CD4-positive, alpha-beta T cell treated with Interferon alpha-2 for 1 hour (primary cell): ENCODE measurements at places on chromosomes 1 and 21.

DNA sequence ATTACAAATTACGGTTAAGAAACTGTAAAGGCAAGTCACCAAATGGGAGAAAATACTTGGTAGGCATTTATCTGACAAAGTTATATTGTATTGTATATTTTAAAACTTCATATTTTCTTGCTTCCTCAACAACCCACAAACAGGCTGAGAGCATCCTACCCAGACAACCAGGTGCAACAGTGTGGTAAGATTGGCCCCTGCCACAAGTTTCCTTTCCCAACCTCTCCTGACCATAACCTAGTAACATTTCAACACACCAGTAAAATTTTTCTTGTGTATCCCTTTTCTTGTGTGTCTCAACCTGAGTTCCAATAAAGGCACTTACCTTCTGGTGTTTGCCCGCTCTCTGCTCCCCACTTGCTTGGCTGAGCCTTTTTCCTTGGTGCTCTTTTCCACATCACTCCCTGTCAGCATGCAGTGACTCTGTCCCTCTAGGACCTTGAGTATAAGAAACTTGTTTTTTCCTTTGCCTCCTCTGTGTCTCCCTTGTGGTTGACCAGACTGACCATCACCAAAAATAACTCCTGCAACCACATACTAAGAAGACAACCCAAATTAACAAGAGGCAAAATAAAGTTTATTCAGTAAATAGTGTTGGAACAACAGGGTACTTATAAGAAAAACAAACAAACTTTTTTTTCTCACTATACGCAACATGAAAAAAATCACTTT is 40.9 kb downstream of the FCRL3 start:
- DNase-seq: no peak

DNA sequence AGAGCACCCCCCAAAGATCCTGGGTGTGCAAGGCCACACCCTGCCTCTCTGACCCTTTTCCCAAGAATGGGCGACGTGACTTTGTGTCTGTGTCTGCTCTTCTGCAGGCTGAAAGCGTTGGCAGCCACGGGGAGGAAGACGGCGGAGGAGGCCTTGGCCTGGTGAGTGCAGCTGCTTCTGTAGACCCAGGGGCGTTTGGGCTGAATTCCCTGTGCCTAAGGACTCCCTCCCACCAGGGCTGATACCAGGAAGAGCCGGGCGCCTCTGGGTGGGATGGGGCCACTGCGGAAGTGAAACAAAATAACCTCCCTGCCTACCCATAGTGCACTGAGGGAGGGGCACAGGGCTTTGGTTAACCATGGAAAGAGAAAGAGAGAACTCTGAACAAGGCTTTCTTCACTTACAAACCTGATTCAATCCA is 2.5 kb downstream of the UBASH3A start:
- peak; percentile 70 for DNase-seq

GRCh38 chr1:231853588-231854207 is 227.1 kb downstream of the DISC1 start:
- DNase-seq: no peak

DNA sequence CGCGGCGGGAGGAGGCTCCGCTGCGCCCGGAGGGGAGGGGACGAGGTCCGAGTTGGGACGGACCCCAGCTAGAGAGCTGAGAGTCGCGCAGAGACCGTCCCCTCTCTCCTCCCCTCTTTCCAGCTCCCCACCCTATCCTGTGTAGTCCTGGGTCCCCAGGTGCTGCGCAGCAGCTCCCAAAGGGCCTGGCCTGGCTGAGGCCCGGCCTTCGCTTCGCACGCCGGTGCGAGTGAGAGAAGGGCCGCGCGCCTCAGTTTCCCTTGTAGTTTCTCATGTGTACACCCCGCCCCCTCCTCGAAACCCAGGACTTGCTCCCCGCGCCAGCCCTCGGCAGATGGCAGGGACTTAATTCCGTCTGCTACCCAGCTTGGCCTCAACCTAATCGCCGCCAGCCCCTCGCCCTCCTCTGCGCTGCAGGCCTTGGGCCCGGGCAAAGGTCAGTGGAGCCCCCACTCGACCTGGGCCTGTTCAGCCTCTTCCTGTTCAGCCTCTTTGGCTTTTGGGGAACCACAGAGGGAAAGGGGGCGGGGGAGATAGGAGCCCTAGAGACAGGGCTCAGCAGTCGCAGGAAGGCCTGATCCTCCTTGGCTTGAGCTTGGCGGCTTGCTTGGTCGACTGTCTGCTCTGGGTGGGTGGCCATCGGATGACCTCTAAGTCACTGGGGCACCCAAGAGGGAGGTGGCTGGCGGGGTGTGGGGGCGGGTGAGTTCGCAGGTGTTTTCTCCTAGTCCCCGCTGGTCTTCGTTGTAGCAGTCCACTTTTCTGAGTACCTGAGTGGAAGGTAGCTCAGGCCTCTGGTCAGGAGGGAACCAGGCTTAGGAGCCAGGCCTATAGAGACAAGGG is 1.0 kb downstream of the ZNF687 start:
- peak; percentile 30 for DNase-seq

DNA sequence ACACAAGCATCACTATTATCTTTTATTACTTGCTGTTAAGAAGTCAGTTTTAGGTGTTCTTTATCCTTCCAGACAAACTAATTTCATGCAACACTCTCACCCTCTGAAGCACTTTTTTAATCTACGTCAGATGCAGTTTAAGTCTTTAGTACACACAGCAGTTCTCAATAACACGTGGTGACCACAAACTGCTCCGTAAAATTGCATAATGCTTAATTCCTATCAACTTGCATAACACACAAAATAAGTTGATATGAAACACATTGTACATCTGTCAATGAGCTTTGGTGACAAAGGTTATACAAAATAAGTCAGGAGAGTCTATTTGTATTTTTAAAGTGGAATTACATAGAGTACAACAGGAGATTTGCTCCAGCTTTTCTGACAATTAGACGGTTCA is 140.9 kb upstream of the ETS2 start:
- DNase-seq: no peak

DNA sequence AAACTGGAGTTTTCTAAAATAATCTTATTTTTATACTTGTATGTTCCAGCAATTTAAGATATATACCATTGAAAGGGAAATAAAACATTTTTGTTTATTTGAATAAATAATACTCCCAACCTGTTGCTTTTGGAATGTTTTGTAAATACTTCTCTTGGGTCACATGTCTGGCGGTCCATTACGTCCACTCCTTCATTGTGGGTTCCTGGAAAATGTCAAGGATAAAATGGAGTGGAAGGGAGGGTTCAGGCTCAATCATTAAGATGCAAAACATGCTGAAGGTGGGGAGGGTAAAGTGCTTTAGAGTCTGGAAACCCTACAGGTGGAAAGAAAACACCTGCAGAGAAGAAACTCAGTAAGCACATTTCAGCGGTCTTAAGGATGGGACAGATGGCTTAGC is 34.2 kb upstream of the FAM3B start:
- DNase-seq: no peak

GRCh38 chr1:223341121-223341520 is 22.9 kb downstream of the SUSD4 start:
- no peak for DNase-seq

DNA sequence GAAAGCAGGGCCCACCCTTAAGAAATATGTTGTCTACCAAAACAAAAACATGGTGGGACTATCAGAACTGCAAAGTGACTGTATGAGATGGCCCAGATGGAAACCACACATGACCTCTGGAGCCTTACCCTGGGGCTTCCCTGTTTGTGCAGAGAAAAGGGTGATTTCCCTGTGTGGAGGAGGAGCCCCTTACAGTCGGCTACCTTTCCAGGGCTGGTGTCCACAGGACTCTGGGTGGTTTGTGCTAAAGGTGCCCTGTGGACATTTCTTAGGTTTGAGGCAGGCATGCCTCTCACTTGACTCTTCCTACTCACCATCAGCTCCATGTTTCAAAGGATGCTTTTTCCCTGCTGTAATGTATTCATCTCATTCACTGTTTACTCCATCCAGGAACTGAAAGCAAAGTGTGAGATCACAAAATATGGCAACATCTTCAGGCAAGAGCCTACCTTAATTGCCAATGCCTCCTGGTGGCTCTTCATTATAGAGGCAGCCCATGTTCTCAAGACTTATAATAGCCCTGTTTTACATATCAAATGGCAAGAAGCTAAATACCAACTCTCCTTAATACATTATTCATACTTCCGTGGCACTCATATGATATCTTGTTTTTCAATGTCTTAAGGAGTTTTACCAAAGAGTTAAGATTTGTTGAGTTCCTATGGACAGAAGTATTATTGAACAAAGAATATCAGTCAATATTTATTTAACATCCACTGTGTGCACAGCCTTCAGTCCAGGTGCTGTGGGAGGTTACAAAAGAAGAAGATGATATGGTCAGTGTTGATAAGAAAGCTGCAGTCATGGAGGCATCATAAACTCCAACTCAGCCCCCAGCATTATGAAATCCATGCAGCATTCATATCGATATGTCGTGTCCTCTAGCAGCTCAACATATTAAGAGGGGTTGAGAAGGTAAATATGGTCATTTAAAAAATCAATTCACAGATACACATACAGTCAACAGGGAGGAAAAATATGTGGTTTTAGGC is 15.5 kb upstream of the TFF3 start:
- DNase-seq: no peak

- DNase-seq: no peak
Observed at GRCh38 chr1:203695116-203695515, 68.5 kb downstream of the ATP2B4 start.

- no peak for DNase-seq
Observed at GRCh38 chr1:30777904-30778153, 20.3 kb upstream of the LAPTM5 start.

DNA sequence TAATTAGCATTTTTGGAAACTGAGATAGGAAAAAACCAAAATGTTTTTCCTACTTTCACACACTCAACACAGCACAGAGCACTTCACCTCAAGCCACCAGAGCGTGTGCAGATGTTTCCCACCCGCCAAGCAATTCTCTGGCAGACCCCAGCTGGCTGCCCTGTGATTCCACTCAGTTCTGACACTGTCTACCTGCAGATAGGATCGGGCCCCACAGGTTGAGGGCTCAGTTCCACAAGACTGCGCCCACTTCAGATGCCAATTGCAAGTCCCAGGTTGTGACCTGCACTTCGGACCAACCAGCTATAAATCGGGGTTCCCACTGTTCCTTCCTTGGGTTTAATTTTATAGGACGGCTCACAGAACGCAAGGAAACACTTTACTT is 9.9 kb downstream of the KIAA1614 start:
- no peak for DNase-seq

DNA sequence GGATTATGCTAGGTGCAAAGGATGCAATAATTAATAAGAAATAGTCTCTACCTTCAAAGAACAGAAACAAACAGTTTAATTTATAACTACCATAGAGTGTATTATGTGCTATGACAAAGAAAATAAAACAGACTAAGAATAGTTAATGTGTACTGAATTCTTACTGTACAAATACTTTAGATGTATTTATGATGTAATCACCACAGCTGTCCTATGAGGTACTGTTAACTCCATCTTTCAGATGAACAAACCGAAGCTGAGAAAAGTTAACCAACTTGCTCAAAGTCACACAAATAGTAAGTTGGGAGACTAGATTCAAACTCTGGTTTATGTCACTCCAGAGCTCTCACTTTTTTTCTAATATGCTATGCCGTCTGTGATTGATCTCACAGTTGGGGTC is 77.0 kb upstream of the FGGY start:
- DNase-seq: no peak

DNA sequence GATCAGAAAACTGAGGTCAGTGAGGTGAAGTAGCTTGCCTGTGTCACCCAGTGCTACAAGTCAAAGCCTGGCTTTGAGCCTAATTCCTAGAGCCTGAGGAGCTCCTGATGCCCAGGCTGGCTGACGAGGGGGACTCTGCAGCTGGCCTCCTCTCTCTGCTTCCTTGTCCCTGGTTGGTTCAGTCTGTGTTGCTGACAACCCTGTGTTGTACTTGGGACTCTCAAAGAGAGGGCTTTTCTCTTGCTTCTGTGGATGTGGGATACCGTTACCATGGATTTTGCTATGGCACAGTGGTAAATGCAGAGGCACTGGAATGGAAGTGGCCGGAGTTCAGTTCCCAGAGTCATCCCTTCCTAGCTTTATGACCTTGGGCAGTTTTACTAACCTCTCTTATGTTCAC is 8.0 kb downstream of the VWA5B1 start:
- DNase-seq: no peak

DNA sequence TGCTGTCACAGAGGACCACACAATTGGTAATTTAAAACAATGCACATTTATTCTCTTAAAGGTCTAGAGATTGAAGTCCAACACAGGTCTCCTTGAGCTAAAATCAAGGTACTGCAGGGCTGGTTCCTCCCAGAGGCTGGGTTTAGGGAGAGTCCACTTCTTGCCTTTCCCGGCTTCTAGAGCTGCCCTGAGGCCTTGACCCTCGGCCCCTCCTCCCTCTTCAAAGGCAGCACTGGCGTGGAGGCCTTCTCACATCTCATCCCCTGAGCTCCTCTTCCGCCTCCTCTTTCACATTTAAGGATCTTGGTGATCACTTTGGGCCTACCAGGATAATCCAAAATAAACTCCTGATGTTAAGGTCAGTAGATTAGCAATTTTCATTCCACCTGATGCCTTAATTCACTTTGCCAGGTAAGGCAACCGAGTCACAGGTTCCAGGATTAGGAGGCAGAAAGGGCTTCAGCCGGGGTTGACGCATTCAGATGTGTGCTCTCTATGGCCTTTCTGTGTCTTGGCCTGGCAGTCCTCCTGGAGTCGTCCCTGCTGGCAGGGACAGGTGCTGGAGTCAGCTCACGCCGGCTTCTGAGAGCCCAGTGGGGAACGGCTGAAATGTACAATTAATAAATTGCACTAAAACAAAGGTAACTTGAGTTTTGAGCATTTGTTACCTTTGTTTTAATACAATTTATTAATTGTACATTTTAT is 61.2 kb upstream of the ABCG1 start:
- no peak for DNase-seq

GRCh38 chr1:201184307-201185122 is 6.1 kb upstream of the IGFN1 start:
- DNase-seq: no peak

DNA sequence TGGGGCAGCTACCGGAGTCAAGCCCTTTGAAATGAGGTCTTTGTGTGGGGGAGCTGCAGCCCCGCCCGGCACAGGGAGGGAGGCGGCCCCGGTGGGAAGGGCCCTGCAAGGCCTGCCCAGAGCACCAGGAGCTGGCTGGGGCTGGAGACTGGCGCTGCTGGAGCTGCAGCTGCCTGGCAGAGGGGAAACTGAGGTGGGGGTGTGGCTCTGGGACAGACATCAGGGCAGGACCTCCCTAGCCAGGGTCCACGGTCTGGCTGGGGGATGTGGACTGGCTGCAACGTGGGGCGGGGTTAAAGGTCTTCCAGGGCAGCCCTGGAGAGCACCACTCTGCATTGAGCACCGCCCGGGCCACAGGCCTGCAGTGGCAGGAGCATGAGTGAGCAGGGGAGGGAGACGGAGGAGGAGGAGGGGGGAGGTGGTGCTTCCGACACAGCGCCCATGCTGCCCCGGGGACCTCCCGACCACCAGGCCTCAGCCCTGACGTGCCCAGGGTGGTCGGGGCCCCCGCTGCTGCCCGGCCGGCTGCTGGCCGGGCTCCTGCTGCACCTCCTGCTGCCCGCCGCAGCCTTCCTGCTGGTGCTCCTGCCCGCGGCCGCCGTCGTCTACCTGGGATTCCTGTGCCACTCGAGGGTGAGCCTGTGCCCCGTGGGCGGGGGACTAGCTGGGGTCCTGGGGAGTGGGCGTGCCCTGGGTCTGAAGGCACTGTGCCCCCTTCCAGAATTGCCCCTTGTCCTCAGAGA is 4.8 kb upstream of the ANKRD65 start:
- DNase-seq: no peak
